EH (cell line): ENCODE measurements at places on chromosomes 16 and 17.

DNA sequence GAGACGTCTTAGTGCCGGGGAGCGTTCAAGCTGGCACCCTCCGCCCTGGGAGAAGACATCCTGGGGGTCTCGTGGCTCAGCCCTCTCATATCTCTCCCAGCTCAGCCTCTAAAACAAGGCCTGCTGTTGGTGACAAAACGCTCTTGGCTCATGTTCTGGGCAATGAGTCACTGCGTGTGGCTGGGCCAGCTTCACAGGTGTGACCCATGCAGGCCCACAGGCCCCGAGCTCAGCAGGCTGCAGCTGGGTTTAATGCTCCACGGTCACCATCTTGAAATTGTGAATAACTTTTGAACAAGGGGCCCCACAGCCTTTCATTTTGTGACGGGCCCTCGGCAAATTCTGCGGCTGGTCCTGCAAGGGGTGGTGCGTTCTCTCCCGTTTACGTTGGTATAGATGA is 22.4 kb downstream of the GAA start:
- DNase-seq = peak; percentile 21

DNA sequence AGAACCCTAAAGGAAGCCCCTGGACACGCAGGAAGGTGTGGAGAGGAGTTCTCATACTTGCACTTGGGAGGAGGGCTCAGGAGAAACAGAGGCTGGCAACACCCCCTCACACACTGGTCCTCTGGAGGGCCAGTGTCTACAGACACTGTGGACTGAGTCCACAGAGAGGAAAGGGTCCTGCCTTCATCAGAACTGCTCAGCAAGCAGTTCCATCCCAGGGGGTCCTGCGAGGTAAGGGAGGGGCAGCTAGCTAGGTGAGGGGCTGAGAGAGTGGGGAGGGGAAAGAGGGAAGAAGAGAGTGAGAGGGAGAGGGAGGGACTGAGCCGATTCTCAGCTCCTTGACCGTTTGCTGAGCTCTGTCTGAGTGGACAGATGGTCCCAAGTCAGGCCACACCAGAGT is 17.7 kb upstream of the MEOX1 start:
- no peak for DNase-seq

DNA sequence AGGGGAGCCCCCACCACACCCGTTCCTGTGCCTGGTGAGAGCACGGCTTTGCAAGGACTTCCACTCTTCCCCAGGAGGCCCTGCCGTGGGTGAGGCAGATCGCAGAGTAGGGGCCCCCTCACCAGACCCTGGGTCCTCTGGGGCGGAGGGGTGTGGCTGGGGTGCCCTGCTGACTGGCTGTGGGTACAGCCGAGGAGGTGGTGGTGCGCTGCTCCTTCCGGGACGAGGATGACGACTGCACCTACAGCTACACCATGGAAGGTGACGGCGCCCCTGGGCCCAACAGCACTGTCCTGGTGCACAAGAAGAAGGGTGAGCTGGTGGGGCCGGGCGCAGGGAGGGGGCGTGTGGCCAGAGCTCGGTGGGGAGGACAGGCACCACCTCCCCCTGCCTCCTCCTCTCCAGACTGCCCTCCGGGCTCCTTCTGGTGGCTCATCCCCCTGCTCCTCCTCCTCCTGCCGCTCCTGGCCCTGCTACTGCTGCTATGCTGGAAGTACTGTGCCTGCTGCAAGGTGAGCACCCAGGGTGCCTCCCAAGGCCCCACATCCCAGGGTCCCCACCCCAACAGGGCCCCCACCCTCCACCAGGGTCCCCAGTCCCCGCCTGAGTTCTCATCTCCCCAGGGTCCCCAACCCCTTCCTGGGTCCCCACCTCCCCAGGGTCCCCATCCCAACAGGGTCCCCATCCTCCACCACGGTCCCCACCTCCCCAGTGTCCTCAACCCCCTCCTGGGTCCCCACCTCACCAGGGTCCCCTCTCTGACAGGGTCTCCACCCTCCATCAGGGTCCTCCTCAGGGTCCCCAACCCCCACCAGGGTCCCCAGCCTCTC is 16.1 kb downstream of the ITGB4 start:
- no peak for DNase-seq

GRCh38 chr17:79769570-79770506 is 8.1 kb upstream of the CBX2 start:
- peak; percentile 11 for DNase-seq

DNA sequence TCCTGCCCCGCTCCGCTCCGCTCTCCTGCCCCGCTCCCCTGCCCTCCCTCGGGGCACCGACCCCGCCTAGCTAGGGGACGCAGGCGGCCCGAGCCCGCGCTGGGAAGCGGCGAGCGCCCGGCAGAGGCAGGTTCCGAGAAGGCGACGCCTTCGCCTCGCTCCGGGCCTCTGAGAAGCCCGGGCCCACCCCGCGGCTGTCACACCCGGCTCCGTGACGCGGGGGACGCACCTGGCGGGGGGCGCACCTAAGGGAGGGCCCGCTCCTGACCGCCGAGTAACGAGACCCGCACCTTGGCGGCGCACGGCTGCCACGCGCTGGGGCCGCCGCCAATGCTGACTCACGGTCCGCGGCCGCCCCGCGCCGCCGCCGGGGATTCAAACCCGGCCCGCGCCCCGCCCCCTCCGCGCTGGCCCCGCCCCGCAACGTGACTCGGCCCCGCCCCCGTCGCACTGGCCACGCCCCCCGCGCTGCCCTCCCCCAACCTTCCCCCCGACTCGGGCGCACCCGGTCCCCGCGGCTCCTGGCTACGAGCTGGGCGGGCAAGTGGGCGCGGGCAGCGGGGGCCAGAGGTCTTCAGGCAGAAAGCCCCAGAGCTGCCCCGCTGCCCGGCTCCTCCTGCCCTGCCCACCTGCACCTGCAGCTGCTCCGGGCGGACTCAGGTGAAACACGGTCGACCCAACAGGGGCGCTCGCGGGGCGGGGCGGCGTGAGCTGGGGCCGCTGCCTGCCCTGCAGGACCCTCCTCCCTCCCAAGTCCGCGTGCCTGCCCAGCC is 27.8 kb downstream of the GNPTG start:
- peak; percentile 66 for DNase-seq

GRCh38 chr16:80041410-80041809 is 440.9 kb upstream of the MAF start:
- peak; percentile 58 for DNase-seq

DNA sequence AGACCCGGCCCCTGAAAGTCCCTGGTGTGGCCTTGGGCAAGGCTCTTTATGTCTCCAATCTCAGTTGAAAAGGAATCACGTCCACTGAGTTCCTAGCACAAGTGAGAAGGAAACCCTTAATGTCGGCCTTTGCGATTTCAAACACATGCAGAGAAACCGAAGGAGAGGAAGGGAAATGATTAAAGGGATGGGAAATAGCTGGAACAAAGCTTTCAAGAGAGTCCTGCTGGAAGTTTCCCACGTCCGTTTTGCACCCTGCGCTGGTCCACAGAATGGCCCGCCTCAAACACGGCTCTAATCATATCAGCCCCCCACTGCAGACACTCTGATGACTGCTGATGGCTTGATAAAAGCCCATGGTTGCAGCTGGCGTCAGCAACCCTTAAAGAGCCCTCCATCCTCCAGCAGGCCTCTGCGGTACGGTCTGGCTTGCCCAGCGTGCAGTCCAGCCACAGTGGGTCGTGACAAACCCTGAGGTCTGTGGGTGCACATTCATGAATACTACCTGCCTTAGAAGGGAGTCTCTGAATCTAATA is 765.5 kb upstream of the EEF2KMT start:
- DNase-seq = no peak

DNA sequence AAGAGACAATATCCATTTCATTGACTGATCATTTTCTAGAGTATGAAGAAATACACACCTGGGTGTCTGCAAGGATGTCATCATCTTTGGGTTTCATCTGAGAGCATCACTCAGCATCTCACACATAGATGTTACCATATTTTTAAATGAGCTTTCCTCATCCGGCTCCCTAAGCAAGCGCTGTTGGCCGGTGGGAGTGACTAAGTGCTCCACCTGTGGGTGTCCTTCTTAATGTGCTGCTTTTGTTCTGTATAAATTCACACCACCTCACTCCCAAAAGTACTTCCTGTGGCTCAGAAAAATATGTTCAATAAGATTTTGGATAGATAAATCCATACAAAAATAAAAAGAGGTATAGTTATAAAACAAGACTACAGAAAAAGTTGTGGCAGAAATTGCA is 7.4 kb downstream of the SSTR2 start:
- DNase-seq = no peak

DNA sequence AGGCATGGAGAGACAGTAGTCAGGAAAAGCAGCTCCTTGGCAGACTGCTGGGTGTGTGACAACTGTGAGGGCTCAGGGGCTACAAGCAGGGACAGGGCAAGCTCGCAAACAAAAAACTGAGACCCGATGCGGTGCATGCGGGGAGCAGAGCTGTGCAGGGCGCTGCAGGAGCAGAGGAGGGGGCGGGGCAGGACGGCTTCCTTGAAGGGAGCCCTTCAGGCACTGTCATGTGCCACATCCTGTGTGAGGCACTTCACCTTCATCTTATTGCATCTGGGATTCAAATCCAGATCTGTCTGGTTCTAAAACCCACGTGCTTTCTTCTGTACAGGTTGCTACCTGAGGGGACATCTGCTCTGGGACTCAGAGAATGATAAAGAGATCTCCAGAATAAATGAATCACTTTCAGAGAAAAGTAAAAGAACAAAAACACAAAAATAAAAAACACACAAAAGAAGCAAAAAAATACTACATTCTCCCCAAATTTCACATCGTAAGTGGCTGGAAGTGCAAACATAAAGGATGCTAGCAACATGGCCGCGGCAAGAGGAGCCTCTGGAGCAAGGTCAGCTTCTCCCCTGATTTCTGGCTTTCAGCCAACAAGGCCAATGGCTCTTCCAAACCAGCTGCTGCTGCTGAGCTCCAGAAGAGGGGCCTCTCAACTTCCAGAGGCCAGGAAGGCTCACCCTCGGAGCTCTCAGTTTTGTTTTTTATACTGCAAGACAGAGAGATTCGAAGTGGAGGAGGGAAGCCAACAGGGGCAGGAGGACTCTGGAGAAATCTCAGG is 14.2 kb downstream of the LYRM9 start:
- DNase-seq = no peak

DNA sequence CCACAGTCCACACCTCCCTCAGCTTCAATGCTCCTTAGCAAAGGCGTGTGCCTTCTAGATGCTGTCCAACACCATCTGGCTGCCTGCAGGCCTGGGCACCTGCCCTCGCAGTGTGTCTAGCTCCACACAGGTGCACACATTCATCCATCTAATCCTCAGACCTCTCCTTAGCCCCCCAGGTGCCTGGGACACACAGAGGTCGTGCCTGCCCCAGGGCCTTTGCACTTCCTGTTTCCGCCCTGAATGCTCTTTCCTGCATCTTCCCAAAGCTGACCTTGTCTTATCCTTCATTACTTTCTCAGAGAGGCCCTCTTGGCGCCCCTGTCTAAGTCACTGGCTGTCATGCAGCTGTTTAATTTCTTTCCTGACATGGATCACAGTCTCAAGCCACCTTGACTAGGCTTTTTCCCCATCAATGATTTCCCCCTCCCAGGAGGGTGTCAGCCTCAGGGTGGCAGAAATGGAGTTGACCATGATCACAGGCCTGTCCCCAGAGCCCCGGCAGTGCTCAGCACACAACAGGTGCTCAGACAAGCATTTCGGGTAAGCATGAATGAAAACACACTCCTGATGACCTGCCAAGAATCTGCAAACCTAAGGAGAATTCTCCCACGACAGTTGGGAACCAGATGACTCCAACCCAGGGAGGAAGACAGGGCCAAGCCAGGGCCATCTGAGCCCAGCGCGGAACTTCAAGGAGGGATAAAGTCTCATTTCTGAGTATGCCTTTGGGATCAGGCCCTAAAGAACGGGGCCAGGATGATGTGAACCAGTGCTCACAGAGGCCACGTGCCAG is 76.3 kb downstream of the LITAF start:
- DNase-seq = no peak

- peak; percentile 46 for DNase-seq
These were observed 521 bp downstream of the ATMIN start for GRCh38 chr16:81035975-81036750.

DNA sequence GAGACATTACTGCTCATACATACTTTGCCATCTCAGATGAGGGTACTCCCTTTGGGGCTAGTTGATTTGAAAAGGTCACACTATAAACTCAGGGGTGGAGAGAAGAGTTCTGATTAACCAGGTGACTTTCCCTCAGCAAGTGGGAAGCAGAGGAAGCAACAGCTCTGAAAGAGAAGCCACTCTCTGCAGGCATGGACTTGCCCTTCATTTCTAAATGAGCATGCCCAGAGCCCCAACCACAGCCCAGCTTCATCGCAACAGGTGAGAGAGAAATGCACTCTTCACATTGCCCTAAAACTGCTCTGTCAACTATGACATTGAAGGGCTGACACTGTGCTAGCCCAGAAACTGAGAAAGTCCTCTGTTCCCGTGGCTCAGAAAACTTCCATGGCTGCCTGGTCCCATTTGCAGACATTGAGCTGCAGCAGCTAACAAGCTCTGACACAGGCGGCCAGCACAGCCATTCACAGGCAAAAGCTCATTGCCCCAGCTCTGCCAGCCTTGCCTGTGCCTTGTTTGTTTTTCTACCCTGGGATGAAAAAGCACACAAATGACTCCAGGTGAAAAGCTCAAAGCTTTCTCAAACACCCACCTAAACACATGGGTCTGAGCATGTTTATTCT is 419.8 kb upstream of the DYNLRB2 start:
- no peak for DNase-seq

GRCh38 chr16:79104567-79104966 is 496.0 kb downstream of the MAF start:
- DNase-seq = no peak

- peak; percentile 49 for DNase-seq
These were observed 2.2 kb downstream of the GJC1 start for GRCh38 chr17:44827863-44828262.

- peak; percentile 81 for DNase-seq
These were observed 54.1 kb downstream of the XYLT1 start for GRCh38 chr16:17416461-17417311.

GRCh38 chr16:25256695-25257469 is 763 bp downstream of the ZKSCAN2 start:
- DNase-seq = peak; percentile 53

- DNase-seq = no peak
These were observed 5.6 kb downstream of the CCL22 start for GRCh38 chr16:57364143-57364542.

DNA sequence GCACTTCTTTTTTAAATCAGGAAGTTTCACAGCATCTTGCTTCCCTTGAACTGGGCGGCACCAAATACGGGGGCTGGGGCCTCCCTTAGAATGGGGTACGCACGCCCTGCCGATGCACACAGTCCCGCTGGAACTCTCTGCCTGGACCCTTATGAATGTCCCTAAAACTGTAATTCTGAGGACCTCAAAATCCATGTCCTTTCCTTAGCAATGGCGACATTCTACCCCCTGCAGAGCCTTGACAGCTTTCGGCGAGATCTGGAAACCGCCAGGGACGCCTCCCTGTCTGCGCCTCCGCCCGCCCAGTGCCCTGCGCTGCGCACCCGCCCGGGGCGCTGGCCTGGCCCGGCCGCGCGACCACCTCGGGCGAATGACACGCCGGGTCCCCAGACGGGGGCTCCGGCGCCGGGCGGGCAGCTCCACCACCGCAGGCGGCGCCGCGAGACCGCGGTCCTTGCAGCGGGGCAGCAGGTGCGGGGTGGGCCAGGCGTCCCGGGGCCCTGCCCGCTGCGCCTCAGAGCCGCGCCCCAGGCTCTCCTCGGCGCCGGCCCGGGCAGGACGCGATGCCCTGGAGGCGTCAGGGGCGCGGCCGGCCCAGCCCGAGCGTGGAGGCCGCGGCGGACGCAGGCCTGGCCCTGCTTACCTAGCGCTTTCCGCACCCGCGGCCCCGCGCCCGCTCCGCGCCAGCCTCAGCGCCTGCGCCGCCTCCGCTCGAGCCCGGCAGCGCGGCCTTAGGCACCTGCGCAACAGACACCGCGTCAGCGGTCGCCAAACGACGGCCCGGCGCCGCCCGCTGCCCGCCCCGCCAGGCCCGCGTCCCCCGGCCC is 548 bp downstream of the HAGH start:
- DNase-seq = peak; percentile 26
